ENCODE measurements at places on chromosomes 7 and 10.
A peak's percentile ranks its signal among the peaks of the same experiment; 100 is the strongest.

GRCh38 chr10:21511946-21512572 lies 13.4 kb downstream of the SKIDA1 start:
- no peak for DNase-seq

- no peak for DNase-seq
Measured at GRCh38 chr10:69629519-69629896, 539 bp upstream of the FAM241B start.

GRCh38 chr7:135189221-135189662 lies 18.7 kb upstream of the CYREN start:
- no peak for DNase-seq

GRCh38 chr10:110495731-110496552 lies 1.8 kb upstream of the DUSP5 start:
- DNase-seq: peak; percentile 41

DNA sequence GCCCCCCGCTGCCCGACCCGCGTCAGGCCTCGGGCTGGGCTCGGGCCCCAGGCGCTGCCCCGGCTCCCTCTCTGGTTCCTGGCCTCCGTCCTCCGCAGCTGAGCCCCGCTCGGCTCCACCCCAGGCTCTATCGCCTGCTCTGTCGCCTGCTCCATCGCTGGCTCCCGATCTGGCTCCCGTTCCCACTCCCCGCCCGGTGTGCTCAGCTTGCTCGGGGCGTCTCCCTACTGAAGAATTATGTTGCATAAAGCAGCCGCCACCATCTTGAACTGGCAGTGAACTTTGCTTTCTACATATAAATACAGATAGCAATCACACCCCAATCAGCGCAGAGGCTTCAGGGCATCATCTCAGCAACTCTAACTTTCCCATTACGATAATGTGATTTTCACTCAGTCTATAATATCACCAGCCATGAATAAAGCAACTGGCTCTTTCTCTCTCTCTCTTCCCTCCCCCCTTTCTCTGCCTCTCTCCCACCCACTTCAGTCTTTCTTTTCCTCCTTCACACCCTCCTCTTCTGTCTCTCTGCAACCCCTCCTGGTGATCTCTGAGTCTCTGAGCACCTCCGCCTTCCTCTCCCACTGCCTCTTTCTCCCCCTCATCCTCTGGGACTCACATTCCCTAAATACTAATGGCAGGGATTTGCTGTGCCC lies 43.3 kb upstream of the BTRC start:
- DNase-seq: no peak

DNA sequence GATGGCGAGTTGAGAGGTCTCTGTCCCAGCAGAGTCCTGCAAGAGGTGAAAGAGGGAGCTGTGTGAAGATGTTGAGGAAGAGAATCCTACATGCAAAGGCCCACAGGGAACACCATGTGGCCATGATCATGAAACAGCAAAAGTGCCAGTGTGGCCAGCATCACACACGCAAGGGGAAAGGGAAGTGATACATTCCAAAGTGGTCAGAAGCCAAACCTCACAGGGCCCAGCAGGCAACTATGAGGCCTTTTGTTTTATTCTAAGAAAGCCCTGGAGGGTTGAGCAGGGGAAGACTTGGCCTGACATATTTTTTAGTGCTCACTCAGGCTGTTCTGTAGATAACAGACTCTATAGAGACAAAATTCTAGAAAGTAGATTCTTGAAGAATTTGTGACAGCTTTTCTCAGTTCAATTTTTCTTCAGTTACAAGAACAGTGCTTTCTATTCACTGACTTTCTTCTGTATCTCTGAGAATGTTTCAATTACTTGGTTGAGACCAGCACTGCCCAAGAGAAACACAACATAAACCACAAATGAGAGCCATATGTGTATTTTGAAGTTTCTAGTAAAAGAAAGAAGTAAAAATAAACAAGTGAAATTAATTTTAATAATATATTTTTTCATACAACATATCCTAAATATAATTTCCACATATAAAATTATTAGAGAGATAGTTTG lies 82.3 kb downstream of the HTR7 start:
- no peak for DNase-seq

GRCh38 chr7:31437250-31437865 lies 76.5 kb upstream of the ITPRID1 start:
- DNase-seq: no peak

- DNase-seq: no peak
Measured at GRCh38 chr10:70693619-70694335, 21.5 kb downstream of the ADAMTS14 start.

DNA sequence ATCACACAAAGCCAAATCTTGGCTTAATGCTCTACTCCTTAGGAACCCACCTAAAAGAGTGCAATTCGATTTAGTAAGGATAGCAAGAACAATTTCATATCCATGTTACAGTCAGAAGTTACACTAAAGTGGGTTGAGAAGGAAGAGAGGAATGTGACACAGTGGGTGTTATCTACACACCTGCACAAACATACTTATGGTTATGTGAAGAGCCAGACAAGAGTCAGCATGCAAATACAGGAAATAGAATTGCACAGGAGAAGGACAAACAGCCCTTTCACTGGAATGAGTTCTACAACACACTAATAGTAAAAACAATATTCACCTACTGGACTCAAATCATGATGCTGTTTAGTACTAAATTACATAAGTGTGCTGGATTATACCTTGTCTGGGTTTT lies 262.8 kb downstream of the DGKB start:
- no peak for DNase-seq

DNA sequence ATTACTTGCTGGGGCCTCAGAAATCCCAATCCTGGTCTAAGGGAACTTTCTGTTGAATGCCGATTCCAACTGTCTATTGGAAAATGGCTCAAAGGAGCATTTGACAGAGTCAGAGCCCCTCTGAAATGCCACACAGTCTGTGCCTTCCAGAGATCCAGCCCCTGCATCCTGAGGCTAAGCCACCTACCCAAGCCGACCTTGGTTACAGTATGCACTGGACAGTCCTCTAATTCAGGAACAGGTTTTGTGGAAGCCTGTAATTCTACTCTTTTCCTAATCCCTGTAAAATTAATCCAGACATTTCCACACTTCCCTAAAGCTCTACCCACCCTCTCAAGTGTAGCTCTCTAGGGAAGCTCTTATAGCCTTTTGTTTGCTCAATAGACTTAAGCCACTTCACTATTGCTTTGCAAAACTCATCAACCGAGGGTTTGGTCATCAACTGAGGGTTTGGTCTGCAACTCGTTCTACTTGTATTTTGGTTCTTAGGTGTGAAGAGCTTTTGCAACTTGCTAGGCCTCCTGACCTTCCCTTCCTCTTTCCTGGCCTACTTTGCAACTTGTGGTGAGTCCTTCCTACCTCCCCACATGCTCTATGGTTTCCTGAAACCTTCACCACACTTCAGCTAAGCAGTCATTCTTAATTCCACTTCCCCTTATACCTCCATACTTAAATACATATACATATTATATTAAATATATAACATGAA lies 364.8 kb downstream of the SFMBT2 start:
- DNase-seq: peak; percentile 40

- DNase-seq: no peak
Measured at GRCh38 chr7:46832136-46832535, 749.8 kb downstream of the TNS3 start.

GRCh38 chr7:131605280-131605878 lies 49.0 kb upstream of the PODXL start:
- DNase-seq: no peak

- no peak for DNase-seq
Measured at GRCh38 chr10:116868722-116869121, 19.4 kb downstream of the ENO4 start.

Data from CD4-positive, alpha-beta T cell treated with Interferon gamma for 1 hour (primary cell).